Osteocyte (in vitro differentiated cells): ENCODE measurements at places on chromosomes 11 and 22. TPM values are rescaled to one million over a fixed set of nuclear protein-coding genes. Genes with fewer than 3 reads are reported as not detected.
A peak's percentile ranks its signal among the peaks of the same experiment; 100 is the strongest.

GRCh38 chr22:25051073-25051472 lies 98.6 kb downstream of the KIAA1671 start:
- DNase-seq, result no peak
- H3K4me1 ChIP-seq, result peaks cover 7% of the 10 kb centered on the region
- no peak overlapping the region for H3K27ac ChIP-seq
- peaks cover 3% of the 10 kb centered on the region for H3K27me3 ChIP-seq

DNA sequence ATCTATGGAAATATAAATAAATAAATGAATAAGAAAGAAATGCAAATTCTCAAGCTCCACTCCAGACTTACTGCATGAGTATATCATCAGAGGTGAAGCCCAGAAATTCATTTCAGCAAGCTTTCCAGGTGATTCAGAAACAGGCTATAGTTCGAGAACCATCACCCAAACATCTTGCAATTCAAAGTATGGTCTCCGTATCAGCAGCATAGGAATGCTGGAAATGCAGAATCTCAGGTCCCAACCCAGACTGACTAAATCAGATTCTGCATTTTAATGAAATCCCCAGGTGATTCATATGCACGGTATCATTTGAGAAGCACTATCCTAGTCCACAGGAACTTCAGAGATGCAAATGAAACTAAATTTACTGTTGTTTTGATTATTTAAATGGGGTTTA lies 95.3 kb downstream of the SERGEF start:
- no peak overlapping the region for H3K4me3 ChIP-seq
- H3K27me3 ChIP-seq, result no peaks in the 10 kb centered on the region
- peaks cover 19% of the 10 kb centered on the region for H3K4me1 ChIP-seq
- no peak for DNase-seq
- H3K27ac ChIP-seq, result no peak overlapping the region
- peaks cover 2% of the 10 kb centered on the region for H3K36me3 ChIP-seq

GRCh38 chr11:106076171-106076918 lies 802 bp downstream of the KBTBD3 start:
- no peak for DNase-seq
- H3K27me3 ChIP-seq, result no peaks in the 10 kb centered on the region
- peaks cover 29% of the 10 kb centered on the region for H3K4me1 ChIP-seq

DNA sequence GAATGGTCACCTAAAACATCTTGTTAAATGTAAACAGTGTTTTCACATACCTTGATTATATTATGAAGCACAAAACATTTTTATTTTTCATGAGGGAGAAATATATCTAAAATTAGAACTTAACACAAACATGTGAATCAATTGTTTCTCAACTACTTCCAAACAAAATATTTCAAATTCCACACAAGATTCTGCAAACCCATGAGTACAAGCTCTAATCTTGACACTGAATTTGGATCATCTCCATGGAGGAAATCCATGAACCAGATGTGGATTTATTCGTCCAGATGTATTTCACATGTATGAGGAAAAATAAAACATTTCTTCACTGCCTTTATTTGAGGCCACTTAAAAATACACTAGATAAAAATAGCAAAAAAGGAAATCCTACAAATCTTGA lies 184.2 kb downstream of the SBF2 start:
- DNase-seq, result no peak
- peaks cover 1% of the 10 kb centered on the region for H3K36me3 ChIP-seq
- no peak overlapping the region for H3K4me3 ChIP-seq
- peaks cover 44% of the 10 kb centered on the region for H3K4me1 ChIP-seq
- H3K27ac ChIP-seq, result peak overlapping the region; percentile 80

GRCh38 chr11:45097721-45098493 lies 48.5 kb upstream of the PRDM11 start:
- no peak overlapping the region for H3K4me3 ChIP-seq
- H3K4me1 ChIP-seq, result peaks cover 23% of the 10 kb centered on the region
- no peaks in the 10 kb centered on the region for H3K36me3 ChIP-seq
- H3K27me3 ChIP-seq, result peaks cover 13% of the 10 kb centered on the region
- no peak overlapping the region for H3K27ac ChIP-seq
- DNase-seq, result peak; percentile 90

DNA sequence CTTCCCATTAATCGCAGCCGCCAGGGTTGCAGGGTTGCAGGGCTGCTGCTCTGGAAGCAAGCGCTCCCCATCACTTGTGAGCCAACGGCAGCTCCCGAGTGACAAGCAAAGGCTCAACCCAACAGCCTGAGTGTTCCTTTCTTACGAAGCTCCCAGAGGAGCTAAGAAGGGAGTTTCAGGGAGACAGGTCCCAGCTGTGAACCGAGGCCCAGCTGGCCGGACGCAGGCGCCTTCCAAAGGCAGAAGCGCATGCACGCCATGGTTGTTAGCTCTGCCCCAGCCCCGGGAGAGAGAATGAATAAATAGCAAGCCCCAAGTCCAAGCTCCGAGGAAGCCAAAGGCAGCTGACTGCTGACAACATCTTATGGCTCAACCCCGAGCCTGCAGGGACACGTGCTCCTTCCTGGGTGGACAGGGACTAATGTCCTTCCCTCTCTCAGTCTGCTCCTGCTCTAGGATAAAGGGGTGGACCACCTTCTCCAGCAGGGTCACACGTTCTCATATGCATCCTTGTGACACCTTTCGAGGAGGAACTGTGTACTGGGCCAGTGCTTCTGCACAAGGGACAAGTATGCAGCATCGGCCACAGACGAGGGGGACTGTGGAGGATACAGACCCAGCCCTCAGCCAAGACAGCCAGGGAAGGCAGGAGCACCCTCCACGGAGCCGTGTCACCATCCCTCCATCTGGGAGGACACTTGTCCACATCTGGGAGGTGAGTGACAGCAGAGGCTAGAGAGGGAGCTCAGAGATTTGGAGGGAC lies 29.9 kb downstream of the SHANK2 start:
- DNase-seq, result no peak
- no peaks in the 10 kb centered on the region for H3K4me1 ChIP-seq
- peaks cover 4% of the 10 kb centered on the region for H3K27me3 ChIP-seq
- H3K36me3 ChIP-seq, result peaks cover 1% of the 10 kb centered on the region

DNA sequence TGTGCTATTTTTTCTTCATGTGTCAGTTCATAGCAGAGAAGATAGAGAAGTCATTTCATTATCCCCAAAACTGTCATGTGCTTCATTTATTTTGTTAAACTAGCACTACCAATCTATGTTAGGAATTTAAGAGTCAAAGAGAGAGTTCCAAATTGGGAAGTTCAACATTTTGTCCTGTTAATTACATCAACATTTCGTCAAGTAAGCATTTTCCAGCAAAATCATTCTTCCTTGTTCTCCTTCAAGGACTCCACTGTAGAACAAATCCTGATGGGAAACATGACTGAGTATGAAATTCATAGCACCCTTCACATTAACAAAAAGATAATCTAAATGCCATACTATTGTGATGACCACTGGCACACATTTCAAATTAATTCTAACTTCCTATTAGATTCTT lies 59.1 kb downstream of the PACSIN2 start:
- H3K36me3 ChIP-seq, result no peaks in the 10 kb centered on the region
- H3K27me3 ChIP-seq, result no peaks in the 10 kb centered on the region

GRCh38 chr11:78586452-78587046 lies 11.9 kb upstream of the NARS2 start:
- no peak overlapping the region for H3K27ac ChIP-seq
- DNase-seq, result no peak
- no peak overlapping the region for H3K4me3 ChIP-seq
- H3K4me1 ChIP-seq, result no peaks in the 10 kb centered on the region
- peaks cover 7% of the 10 kb centered on the region for H3K36me3 ChIP-seq

DNA sequence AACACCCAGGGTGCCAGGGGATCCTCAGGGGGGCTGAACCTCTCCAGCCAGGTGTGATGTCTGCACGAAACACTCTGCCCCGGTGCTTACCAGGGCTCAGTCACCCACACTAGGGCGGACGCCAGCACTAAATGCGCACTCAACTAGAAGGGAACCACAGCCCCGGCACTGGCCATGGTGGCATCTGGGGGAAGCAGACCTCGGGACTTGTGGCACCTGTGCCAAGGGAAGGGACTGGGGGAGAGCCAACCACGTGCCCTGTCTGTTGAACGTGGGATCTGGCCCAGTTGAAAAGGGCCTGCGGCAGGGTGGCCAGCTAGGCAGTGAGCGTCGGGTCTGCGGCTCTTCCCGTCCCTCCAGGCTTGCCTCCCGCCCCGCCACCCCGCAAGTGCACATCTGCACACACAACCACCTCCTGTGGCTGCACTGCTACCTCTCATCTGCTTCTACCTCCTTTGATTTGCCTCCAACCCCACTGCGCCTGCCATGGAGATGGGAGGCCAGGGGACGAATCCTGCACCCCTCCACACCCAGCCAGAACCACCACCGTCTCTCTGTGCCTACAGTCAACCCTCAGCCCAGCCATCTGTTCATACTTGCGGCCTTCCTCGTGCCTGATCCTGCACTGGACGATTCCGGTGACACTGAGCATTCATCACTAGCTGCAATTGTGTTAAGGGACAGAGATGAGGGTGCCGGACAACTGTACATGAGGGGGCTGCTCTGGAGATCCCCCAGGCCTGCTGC lies 15.0 kb upstream of the MOB2 start:
- no peak overlapping the region for H3K4me3 ChIP-seq
- H3K4me1 ChIP-seq, result peaks cover 27% of the 10 kb centered on the region
- peaks cover 6% of the 10 kb centered on the region for H3K36me3 ChIP-seq
- no peak for DNase-seq

The SMIM35 gene
- total RNA-seq, result not detected in 2 replicates

The SCUBE1 gene
- total RNA-seq, result 0.68 and 0.91 TPM in 2 replicates

The PTPRJ gene
- 16.6 and 18.6 TPM in 2 replicates for total RNA-seq
